Mammary microvascular endothelial cell (primary cell): ENCODE measurements at places on chromosomes 2 and 18. TPM values are rescaled to one million over a fixed set of nuclear protein-coding genes. Genes with fewer than 3 reads are reported as not detected.

The GNLY gene
- total RNA-seq: not detected in 2 replicates

The OXER1 gene
- total RNA-seq: not detected in 2 replicates

The CRYGC gene
- total RNA-seq: not detected in 2 replicates

The DPP10 gene
- total RNA-seq: not detected in 2 replicates

The AQP12B gene
- total RNA-seq: not detected in 2 replicates

The GALNT14 gene
- total RNA-seq: 2.1 and 5.9 TPM in 2 replicates

The PRKRA gene
- total RNA-seq: 30.2 and 46.2 TPM in 2 replicates

The BUB1 gene
- total RNA-seq: 45.8 and 49.7 TPM in 2 replicates

The CPO gene
- not detected in 2 replicates for total RNA-seq

The AFF3 gene
- 0.49 and 0.80 TPM in 2 replicates for total RNA-seq

The ANXA4 gene
- 70.0 and 78.1 TPM in 2 replicates for total RNA-seq

The TXNDC2 gene
- total RNA-seq: not detected in 2 replicates

The IL1RL2 gene
- total RNA-seq: not detected in 2 replicates

The REG3G gene
- not detected in 2 replicates for total RNA-seq

The CXCR4 gene
- 17.1 and 17.2 TPM in 2 replicates for total RNA-seq

The C1QL2 gene
- total RNA-seq: not detected in 2 replicates

The UGT1A5 gene
- not detected in 2 replicates for total RNA-seq
